ENCODE measurements at places on chromosomes 11 and 22.

GRCh38 chr22:19962909-19963806 is 21.5 kb upstream of the TXNRD2 start:
- DNase-seq = peak; percentile 97

GRCh38 chr11:124329787-124330478 is 9.9 kb upstream of the OR8D2 start:
- no peak for DNase-seq

GRCh38 chr11:85776951-85777602 is 33.9 kb downstream of the SYTL2 start:
- no peak for DNase-seq

DNA sequence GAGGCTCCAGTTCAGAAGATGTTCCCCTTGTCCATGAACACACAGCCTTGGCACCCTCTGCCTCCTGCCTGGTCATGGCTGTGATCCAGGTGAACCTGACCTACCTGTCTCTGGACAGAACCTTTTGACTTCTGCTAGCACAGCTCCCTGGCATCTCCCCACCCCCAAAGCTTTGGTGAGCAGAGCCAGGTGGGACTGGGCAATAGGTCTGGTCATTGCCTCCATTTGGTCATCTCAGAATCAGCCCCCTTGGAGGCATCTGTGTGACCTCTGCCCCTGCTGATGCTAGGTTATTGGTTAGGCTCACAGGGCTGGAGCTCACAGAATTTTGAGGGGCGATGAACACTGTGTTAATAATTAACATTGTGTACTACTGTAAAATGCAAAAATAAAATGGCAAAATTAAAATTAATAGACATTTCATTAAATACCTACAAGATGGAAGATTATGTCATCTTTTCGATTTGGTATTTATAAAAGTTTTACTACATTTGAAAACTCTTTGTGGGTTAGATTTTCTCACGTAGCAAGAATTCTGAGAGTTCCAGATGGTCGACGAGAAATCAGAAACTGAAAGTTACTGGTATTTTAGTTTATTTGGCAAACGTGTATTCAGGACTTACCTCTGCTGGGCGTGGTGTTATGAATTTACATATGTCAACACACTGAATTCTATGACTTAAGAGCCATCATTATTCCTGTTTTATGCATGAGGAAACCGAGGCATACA is 8.3 kb upstream of the KIAA0930 start:
- no peak for DNase-seq

GRCh38 chr11:78933350-78933749 is 358.7 kb upstream of the NARS2 start:
- DNase-seq = no peak

GRCh38 chr11:58525037-58525614 is 17.2 kb upstream of the OR5B21 start:
- no peak for DNase-seq

GRCh38 chr11:99893811-99894210 is 793.3 kb upstream of the ARHGAP42 start:
- no peak for DNase-seq

DNA sequence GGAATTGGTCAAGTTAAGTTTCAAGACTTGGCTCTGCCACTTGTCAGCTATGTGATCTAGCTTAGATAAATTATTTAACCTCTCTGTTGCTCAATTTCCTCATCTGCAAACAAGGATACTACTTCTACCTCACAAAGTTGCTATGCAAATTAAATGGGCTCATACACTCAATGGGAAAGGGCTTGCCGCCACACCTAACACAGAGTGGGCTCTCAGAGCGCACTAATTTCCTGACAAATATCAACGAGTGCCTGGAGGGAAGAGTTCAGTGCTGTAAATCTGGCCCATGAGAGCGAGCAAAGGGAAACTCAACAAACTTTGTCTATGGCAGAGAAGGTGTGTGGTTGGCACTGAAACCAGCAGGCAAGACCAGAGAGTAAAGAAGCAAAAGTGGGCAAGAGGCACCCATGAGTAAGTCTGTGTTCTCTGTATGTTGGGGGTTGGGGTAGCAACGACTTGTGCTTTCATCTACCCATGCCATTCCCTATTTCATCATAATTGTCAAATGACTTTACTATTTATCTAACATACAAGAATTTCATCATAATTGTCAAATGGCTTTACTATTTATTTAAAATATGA is 60.7 kb upstream of the PHF21A start:
- no peak for DNase-seq

- no peak for DNase-seq
Measured at GRCh38 chr22:49155770-49156580, 671.7 kb downstream of the BRD1 start.

DNA sequence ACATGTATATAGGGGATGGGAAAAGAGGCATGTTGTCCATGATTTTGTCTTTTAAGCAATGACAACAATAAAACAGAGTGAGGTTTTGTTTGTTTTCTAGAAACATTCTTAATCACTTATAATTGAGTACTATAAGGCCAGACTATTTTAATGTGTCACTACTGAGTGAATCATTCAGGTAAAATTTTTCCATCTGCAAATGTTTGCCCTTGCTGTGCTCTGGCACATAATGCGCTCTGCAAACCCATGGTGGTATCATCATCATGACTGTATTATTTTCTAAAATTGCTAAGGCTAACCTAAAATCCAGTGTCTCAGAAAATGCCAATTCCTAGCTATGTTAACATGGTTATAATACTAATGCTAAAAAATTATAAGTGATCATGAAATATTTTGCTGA is 261.2 kb downstream of the CADM1 start:
- DNase-seq = no peak

DNA sequence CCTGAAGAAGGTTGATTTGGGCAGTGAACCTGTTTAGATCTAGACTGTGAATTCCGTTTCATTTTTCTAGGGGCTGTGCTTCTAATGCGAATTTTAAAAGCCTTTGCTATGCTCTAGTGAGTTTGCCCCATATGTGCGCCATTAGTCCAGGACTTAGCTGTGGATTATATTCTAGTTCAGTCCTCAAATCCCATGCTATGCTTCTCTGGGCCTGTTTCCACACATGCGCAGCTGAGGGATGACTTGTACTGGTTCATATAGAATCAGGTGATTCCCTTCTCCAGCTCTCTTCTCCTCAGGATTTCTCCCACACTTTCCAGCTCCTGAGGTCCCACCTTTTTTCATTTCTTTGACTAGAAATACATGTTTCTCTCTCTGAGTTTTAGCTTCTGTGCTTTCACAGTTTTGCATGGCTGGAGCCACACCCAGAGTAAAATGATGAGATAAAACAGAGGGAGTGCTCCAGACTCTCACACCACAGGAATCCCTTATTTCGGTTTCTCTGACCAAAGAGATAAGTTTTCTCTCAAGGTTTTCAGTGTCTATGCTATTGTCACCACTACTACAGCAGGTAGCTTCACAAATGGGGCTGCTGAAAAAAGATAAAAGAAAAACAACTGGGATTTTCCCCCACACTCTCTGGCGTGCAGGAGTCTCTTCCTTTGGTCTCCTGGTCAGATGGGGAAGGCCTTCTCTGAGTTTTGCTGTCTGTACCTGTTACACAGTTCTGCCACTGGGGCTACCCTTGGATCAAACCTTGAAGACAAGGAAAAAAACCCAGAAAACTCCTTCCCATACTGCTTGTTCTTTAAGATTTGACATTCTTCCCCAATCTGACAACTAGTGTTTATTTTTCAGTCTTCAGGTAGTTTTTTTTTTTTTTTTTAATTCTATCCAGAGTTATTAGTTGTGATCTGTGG is 96.2 kb upstream of the TEAD1 start:
- DNase-seq = no peak

All from breast epithelium (tissue), 4 donors.